ENCODE measurements at places on chromosomes 3 and 15.

- DNase-seq, result no peak
Observed at GRCh38 chr3:42027571-42027970, 63.6 kb upstream of the TRAK1 start.

DNA sequence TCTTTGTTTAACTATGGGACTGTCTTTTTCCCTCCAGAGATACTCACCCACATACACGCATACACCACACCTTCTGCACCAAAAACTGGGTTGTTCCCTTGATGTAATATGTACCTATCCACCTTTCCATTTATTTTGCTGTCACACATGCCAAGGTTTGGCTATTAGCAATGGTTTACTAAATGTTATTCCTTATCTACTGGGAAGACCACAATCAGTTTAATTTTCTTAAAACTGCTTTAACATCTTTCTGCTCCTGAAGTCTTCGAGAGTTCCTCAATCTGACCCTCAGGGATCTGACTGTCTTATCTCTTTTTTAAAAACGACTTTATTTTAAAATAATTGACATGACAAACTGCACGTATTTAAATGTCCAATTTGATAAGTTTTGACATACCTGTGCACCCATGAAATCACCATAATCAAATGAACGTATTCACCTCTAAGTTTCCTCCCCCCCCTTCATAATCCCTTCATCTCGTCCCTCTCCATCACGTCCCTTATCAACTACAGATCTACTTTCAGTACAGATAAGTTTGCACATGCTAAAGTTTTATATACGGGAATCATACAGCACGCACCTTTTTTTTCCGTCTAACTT is 805 bp upstream of the TRPM7 start:
- no peak for DNase-seq

DNA sequence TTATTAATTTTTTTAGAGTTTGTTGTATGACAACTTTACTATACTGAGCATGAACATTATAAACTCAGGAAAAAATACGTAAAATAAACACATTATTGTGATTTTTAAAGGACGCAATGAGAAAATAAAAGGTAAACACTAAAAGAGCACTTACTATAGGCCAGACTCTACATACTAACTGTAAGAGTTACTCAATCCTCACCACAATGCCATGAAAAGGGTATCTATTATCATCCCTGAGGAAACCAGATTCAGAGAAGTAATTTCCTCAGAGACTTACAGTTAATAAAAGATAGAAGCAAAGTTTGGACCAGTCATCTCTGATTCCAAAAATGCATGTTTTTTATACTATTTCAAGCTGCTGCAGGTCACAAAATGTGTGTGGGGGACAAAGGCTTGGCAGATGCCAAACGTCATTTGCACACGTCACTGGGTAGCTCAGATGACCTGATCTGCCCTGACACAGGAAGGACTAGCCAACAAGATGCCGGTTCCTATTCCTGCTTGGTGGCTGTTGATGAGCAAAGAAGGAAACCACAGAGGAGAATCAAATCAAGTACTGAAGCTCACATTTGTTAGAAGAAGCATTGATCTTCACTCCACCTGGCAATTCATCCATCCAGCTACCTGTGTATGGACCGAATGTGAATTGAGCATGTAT is 42.3 kb downstream of the KLHL6 start:
- DNase-seq, result no peak

DNA sequence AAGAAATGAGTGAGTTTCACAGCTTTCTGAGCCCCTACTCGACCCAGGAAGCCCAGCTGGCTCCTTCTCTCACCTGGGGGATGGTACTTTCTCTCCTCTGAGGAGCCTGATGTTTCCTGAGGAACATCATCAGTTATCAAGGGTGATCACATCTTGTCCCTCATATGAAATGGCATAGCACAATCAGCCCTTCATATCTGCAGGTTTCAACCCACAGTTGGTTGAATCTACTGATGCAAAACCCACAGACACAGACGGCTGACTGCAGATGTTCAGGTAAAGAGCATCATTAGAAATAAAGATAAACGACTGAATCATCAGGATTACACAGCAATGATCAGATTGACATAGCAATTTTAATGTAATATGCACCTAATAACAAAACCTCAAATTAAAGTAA is 93.6 kb upstream of the OSTN start:
- no peak for DNase-seq

GRCh38 chr15:93954985-93955571 is 276.3 kb upstream of the MCTP2 start:
- DNase-seq, result no peak

GRCh38 chr3:152785051-152785450 is 49.9 kb upstream of the P2RY1 start:
- no peak for DNase-seq

- DNase-seq, result no peak
Observed at GRCh38 chr15:22968366-22968765, 11.8 kb downstream of the CYFIP1 start.

DNA sequence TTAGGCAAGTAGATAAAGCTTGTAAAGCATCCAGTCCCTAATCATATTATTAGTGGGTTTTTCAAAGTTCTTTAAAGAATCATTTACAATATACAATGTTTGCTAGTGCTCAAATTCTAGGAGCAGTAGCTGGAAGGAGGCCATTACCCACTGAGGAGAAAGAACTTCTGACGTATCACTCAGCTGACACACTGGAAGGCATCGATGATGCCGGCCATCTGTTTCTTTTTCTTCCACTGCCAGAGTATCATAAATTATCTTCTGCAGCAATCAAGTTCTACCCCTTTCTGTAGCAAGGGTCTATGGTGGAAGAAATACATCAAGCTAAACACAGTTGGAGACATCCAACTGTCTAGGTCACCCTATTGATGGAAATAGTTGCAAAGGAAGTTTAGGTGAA is 243.2 kb upstream of the LRRN1 start:
- no peak for DNase-seq

GRCh38 chr3:158152186-158152585 is 42.3 kb downstream of the RSRC1 start:
- DNase-seq, result no peak

DNA sequence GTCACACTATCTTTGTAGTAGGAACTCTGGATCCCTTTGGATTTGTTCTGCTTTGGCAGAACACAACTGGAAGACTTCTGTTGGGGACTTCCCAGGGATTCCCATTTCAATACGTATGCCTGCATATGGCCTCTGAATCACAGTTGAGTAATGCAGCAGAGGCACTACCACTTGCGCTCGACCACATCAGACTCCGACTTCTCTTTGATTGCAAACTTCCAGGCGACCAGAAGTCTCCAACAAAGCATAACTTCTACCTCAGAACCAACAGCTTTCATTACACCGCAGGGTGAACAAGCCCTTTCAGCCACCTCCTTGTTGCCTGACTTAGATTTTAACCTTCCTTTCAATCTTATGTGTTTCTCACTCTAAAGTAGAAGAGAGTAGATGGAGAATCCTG is 924.4 kb downstream of the IGSF11 start:
- DNase-seq, result no peak

- DNase-seq, result no peak
Observed at GRCh38 chr3:9970020-9970652, 16.5 kb downstream of the EMC3 start.

GRCh38 chr15:42736178-42736792 is 643 bp downstream of the CDAN1 start:
- no peak for DNase-seq

DNA sequence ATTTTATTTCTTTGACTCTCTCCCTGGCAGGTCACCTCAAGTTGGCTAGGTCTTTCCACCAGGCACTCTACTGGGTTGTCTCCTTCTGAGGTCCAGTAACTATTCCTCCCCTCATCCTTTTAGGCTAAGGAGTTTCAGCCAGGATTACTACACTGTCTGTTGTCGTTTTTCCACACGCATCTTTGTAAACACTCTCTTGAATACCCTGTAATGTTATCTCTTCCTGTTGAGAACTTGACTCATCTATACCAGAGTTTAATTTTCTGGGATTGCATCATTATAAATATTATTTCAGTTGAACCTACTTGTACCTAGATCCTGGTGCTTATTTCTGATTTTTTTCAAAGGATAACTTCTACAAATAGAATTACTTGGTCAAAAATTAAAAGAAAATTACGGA is 138.3 kb downstream of the SQOR start:
- no peak for DNase-seq

- DNase-seq, result no peak
Observed at GRCh38 chr3:5769825-5770224, 582.3 kb downstream of the EDEM1 start.

DNA sequence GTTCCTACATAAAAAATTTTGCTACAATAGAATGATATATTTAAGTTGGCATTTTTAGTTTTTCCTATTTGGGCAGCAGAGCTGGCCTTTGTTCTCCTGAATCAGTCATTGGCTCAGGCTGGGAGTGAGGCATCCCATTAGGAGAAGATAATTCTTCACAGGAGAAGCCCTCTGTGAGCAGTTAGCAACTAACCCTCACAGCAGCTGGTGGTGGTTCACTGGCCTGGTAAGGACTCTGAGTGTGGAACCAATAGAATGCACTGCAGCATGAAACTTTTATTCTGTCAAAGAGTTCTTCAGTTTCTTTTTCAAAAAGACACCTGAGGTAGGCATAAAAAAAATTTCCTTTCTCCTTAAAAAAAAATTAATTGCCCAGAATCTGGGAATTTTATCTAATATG is 562.6 kb downstream of the ZNF385D start:
- no peak for DNase-seq

- no peak for DNase-seq
Observed at GRCh38 chr15:73787621-73788020, 34.5 kb upstream of the INSYN1 start.

DNA sequence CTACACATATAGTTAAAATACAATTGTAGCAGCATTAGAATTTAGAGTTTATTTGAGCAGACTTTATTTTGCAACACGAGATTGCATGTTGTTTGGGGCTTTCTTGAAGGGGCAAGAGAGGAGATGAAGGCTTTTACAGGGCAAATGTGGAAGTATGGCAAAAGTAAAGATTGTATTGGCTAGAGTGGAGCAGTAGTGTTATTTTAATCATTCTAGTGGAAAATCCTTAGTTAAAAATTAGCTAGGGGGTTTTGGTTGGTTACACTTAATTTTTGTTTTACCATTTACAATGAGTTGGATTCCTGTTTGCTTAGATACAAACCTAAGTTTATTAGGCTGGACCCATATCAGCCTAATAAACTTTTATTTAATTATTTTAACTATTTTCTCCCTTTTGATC is 4.6 kb downstream of the OR5H15 start:
- no peak for DNase-seq

DNA sequence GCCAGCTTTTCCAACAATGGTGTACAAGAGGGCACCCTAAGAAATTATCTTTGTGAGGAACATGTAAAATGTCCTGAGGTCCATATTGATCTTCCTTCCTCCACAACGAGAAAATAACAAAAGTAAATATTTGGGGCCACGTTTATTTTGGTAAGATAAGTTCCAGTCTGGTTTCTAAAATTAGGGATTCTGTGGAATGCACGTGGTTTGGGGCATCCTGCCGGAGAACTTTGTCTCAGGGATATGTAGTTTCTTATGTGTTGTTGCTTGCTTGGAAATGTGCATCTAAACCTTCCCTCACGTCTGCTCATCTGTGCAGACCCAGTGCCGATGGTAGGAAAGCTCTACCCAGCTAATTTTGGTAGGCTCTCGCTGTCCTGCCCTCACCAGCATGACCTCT is 62.8 kb downstream of the CTDSPL start:
- no peak for DNase-seq

DNA sequence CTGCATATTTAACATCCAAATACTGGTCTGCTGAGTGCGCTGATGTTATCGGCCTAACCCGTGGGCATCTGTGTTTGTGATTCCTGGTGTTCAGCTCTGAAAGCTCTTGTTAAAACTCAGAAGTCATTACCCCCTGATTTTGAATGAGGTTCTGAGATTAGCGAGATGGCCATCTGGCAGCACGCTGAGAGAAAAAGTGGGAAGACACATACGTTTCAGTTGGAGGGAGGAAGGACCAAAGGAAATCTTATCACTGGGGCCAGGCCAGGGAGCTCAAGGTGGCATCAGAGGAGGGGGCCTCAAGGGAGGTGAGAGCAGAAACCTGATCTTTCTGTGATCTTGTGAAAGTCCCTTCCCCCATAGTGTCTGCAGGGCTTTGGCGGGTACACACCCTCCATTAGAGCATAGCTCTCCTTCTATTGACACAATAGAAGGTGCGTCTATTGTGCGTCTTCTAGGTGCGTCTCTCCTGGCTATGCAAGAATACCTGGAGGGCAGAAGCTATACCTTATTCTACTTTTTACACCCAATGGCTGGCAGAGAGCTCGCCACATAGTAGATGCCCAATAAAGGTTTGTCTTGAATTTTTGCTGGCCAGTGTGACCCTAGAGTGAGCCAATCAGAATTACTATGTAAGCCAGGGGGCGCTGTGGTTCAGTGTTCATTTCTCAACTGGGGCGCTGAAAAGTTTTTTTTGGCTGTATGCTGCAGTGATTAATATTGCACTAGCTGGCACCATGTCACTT is 182.4 kb downstream of the SHQ1 start:
- DNase-seq, result no peak

Data from NCI-H2081 treated with DMSO at 0.1 percent for 48 hours (cell line).